ENCODE measurements at places on chromosomes 1 and 21.

- DNase-seq: no peak
Observed at GRCh38 chr1:184911103-184911745, 63.1 kb downstream of the NIBAN1 start.

GRCh38 chr1:212587888-212588510 is 20.6 kb upstream of the ATF3 start:
- no peak for DNase-seq

- no peak for DNase-seq
Observed at GRCh38 chr1:226872437-226872836, 2.0 kb downstream of the PSEN2 start.

DNA sequence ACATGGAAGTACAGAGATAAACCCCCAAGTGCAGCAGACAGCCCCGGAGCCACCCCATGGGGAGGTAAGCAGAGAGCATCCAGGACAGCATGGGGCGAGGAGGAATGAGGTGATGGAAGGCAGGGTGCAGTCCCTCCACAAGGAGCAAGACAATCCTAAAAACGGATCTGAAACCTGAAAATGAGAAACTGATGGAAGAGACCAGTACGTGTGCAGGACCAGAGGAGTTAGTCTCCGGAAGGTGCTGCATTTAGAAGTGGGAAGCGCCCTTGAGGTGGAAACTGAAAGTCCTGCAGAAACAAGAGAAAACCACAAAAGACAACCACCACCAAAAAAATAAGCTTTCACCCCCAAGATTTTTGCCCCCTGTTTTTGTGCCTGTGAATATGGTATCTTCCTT is 17.4 kb upstream of the DDOST start:
- DNase-seq: no peak

DNA sequence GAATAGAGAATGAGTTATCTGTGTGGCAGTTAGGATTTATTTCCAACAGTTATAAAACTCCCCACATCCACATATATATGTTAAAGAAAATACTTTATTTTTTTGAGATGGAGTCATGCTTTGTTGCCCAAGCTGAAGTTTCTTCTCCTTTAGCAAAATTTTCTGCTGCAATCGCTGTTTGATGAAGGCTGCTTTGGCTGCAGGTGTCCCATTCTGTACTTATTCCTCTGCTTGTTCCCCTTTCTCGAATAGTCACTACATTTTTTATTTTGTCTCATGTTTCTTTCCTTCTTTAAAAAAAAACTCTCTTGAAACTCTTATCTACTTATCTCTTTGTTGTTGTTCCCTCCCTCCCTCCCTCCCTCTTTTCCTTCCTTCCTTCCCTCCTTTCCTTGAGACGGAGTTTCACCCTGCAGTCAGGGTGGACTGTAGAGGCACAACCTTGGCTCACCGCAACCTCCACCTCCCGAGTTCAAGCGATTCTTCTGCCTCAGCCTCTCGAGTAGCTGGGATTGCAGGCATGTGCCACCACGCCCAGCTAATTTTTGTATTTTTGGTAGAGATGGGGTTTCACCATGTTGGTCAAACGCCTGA is 10.6 kb downstream of the OR2W3 start:
- DNase-seq: no peak

- DNase-seq: no peak
Observed at GRCh38 chr1:162632217-162632666, at the start of gene DDR2. Gene DDR2, plus strand, starts transcription at chr1:162632464. Its CDS starts 86,600 bp downstream, at chr1:162719064.

- no peak for DNase-seq
Observed at GRCh38 chr1:170935231-170935630, at the start of gene MROH9. Gene MROH9, plus strand, starts transcription at chr1:170935534. Its CDS starts 10,023 bp downstream, at chr1:170945557.

DNA sequence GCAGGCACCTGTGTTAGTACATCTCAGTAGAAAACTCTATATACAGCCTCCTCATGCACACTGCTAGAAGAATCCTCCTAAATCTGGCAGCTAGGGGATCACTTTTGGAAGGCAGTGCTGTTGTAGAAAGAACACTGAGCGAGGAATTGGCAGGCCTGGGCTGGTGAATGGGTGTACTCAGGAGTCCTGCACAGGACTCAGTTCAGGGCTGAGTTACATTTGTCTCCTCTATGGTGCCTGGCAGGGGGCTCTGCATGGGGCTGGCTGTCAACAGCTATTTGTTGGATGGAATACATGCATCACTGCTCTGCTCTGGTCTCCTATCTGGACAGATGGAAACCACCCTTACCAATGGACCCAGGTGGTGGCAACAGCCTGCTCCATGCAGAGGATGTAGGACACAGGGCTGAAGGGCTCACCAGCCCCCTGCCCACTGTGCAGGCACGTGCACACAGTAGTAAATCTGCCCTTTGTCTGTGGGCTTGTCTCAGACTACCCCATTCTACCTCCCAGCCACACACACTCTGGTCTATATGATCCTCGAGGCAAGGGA is 74.2 kb downstream of the LRIG2 start:
- DNase-seq: no peak

- no peak for DNase-seq
Observed at GRCh38 chr1:176899321-176899720, 265.2 kb downstream of the ASTN1 start.

- DNase-seq: no peak
Observed at GRCh38 chr1:113940365-113941244, 11.5 kb downstream of the HIPK1 start.

GRCh38 chr1:24027838-24028468 is 47.8 kb upstream of the SRSF10 start:
- no peak for DNase-seq

DNA sequence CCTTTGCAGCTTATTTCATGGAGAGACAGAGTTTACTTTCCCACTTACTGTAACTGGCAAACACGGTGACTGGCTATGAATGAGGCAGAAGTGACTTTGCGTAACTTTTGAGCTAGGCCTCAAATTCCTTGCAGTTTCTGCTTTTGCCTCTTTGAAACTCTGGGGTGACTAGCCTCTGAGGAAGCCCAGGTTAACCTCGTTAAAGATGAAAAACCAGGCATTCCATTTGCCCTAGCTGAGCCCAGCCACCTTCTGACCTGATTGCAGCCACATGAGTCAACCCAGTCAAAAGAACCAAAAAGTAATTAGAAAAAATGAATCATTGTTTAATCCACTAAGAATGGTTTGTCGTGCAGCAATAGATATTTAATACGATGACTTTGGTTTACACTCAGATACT is 20.4 kb downstream of the PRMT6 start:
- DNase-seq: no peak

DNA sequence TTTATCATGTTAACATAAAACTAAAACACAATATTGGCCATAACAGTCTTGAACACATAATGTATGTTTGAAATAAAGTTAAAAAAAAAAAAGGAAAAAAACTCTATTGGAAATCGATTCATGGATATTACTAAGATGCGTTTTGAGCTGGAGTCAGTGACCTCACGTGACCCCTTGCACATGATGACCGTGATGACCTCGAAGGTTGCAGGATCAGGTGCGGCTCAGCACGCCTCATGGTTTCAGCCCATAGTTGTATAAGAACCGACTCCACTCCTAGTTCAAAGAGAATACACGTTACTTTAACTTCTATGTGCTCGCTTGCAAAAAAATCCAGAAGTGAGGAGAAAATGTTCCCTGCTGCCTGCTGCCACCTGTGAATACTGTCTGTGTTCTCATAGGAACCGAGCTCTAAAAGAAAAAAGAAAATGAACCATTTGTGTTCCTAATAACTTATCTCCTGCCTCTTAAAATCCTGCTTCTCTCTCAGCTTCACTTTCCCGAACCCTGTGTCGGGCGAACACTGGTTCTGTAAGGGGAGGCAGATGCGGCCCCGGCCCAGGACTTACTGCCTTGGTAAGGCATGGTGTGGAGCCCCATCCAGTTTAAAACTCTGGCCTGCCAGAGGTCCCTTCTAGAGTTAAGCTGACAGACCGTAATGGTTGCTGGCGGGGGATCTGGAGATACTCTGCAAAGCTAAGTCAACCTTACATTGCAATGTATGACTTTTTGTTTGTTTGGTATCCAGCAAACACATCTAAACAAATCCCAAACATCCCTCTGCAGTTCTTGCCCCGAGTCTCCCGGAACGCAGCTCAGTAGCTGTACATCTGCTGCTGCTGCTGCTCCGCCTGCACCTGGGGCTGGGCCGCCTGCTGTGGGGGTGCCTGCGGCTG is 33.8 kb upstream of the RIPK4 start:
- DNase-seq: no peak

GRCh38 chr1:39490596-39491145 is 765 bp upstream of the BMP8A start:
- DNase-seq: no peak

DNA sequence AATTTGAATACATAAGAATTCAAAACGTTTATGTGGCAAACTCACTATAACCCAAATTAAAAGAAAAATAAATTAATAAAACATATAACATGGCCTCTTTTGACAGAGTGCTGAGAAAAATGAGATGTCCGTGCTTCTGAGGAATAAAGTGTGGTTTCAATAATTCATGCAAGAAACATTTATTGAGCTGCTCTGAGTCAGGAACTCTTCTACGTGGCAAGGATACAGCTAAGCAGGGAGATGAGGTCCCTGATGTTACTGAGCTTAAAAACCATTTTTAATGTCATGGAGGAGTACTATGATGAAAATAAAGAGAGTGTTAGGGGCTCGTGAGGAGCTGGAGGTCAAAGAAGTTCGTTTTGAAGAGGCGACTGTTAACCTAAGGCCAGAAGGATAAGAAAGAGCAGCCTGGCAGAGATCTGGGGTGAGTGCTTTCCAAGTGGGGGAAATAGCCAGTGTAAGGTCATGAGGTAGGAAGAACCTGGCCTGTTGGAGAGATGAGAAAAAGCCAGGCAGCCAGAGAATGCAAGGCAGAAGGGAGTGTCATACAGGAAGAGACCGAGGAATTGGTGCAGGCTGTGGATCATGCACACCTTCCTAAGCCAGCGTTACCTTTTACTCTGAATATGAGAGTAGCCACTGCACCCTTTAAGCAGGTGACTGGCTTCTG is 182.2 kb upstream of the DUSP10 start:
- DNase-seq: no peak

DNA sequence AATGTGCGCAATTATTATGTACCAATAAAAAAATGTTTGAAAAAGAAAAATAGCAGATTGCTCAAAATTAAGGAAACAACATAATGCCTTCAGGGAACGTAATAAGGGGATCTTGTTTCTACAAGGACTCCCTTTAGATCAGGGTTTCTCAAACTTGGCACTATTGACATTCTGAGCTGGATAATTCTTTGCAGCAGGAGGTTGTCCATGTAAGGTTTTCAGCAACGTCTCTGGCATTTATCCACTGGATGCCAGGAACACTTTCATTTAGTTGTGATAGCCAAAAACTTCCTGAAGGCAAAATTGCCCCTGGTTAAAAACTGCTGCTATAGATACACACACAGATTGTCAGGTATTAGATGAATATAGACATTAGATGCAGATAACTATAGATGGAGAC is 666.7 kb upstream of the ADAMTS5 start:
- DNase-seq: no peak

DNA sequence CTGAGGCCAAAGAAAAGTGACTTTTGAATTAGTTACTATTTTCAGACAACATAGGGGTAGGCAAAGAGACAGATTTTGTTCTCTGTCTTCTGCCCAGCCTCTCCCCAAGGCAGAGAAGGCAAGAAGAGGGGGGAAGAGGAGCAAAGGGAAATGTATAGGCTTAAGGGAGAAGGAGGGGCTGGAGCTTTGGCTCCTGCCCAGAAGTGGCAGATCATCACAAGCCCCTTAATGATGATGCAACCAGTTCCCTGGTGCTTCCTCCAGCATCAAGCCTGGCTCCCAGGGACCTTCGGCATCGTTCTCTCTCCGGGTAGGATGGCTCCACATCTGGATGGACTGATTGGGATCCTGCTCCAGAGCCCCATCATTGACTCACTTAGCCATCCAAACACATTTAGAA is 112.8 kb downstream of the KCND3 start:
- DNase-seq: no peak

GRCh38 chr21:14241297-14241696 is 25.3 kb downstream of the RBM11 start:
- no peak for DNase-seq

- no peak for DNase-seq
Observed at GRCh38 chr1:162587347-162587746, 25.8 kb downstream of the UAP1 start.

DNA sequence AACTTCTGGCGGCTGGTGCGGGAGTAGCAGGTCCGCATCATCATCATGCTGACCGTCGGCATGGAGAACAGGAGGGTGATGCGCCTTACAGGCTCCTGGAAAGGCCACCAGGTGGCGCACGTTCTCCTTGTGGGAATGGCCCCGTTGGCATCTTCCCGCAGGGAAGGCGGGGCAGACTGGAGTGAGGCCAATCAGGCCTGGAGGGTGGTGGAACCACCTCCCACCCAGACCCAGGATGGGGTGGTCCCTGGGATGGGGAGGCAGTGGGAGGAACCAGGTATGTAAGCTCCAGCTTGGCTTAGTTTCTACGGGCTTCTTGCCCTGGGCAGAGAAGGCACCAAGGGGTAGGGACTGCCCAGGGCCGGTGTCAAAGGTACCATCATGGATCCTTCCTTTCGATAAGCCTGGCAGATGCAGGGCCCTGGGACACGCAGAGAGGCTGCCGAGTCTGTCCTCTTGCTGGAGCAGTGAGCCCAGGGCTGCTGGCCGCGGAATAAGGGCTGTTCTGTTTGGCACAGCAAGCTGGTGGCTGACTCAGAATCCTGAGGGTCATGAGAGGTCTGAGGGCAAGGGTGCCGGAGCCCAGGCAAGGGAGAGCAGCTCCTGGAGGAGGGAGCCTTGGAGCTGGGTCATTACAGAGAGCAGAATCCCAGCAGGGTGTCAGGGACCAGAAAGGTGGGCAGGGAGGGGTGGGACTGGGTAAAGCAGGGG is 8.7 kb upstream of the LGR6 start:
- peak; percentile 58 for DNase-seq

DNA sequence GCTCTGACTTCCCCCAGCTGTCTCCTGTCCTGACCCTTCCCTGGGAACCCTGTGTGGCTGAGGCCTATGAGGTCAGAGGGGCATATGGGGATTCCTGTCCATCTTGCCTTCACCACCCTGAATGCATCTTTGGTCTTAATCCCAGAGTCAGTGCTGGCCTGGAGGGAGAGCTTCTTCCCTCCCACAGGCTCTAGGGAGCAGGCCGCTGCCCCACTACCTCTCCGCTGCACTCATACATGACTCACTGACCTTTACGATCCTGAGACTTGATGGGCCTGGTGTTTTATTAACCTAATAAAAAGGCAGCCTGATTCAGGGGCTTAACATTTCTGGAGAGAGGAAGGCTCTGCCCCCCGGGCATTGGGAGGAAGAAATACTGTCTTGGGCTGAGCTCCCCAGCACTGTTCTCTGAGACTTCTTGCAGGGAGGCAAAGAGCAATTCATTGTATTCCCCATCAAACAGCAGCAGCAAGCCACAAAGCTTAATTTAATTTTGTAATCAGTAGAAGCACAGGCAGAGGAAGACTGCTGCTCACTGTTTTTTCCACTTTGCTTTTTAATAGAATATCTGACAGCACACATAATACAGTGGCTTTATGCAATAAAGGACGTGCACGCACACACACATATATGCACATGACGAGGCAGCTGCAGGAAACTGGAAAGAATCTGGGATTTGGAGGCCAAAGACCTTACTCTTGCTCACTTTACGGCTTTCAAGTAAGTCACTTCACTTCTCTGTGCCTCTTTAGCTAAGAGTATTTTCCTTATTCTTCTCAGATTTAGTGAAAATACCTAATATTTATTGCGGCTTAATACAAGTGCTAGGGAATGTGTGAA is 89.2 kb upstream of the GRIK3 start:
- DNase-seq: no peak

Data from stimulated activated CD4-positive, alpha-beta T cell treated with anti-CD3 and anti-CD28 coated beads, TNF-alpha, amount 100 ng/mL, for 1 hour (primary cell).